ENCODE measurements at places on chromosomes 5 and 9.
A peak's percentile ranks its signal among the peaks of the same experiment; 100 is the strongest.

GRCh38 chr9:117665601-117666385 is 38.4 kb upstream of the TLR4 start:
- no peak for DNase-seq

DNA sequence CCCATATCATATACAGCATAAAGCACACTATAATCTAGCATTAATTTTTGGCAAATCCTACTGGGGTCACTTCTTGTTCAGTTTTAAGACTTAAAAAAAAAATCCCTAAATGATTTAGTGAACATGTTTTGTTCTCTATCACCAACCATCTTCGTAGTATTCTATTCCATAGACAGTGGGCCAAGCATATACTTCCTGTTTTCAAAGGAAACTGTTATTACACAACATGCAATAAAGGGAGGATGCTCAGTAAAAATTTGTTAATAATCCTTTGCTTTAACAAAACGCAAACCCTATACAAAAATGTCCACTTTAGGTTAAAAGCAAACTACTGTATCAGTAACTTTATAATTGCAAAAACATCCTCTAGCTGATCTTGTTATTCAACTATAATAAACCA is 13.0 kb downstream of the CCNH start:
- peak; percentile 68 for DNase-seq

DNA sequence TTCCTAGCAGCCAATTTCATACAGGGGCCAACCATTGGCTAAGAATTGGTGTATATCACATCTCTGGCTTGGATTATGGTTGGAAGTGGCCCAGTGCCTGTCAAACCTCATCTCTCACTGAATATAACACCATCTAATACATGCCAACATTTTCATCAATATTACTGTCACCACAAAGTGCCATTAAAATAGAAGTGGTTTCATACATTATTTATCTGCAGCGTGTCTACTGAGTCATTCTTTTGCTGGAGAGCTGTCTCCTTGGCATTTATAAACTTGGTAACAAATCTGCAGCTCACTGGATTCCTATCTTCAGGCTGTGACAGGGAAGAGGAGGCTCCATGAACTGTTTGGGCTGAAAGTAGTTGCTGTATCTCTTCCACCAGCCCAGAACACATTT is 70.9 kb downstream of the PTTG1 start:
- DNase-seq = no peak

DNA sequence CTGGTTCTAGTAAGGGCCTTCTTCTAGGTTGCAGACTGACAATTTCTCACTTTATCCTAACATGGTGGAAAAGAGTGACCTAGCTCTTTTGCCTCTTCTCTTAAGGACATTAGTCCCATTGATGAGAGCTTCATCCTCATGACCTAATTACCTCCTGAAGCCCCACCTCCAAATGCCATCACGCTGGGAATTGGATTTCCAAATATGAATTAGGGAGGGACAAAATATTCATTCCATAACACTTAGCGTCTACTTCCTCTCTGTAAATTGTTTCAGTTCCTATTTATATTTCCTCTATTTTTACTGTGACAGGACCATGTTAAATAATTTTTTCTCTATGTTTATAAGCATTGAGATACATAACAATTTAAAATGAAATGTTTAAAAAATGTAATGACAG is 408.8 kb downstream of the CDH10 start:
- peak; percentile 73 for DNase-seq

GRCh38 chr9:108443741-108444140 is 412.0 kb downstream of the ACTL7B start:
- peak; percentile 9 for DNase-seq

DNA sequence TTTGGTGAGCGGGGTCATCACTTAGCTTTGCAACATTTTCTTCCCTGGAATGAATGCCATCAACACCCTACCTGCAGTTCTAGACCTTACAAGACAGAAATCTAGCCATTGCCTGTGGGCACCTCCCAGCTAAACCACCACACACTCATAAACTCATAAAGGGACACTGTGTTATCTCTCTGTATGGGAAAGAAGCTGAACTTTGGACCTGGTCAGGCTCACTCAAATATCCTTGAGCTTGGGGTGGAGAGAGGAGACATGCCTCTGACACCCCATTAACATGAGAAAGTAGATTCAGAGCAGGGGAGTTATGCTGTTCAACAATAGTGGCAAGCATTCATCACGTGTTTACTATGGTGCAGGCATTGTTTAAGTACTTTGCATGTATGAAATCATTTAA is 205.6 kb downstream of the ZNF462 start:
- no peak for DNase-seq

DNA sequence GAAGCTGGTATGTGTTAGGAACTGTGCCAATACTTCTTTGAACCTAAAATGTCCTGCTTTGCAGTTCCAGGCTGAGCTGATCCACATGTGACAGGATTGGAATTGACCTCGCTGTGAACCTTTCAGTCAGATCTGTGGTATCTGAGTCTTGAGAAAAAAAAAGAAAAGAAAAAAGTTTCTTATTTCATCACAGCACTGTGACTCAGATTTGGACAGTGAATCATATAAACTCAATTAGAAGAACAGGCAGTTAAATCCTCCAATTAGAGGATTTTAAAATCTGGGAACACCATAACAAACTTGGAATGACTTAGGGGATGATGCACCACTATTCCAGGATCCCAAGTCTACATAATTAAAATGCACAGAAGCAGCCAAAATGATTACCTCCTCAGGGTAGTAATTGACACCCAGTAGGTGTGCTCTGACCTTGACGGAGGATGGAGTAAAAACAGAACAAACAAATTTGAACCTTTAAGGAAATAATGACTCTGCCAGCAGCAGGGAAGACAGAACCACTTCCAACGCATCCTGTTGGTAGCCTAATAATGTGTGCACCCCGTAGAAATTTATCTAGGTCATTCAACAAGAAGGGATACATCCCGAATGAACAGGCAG is 57.8 kb upstream of the RAI14 start:
- DNase-seq = peak; percentile 74

- peak; percentile 21 for DNase-seq
Measured at GRCh38 chr5:89707891-89708290, 701.7 kb downstream of the CETN3 start.

- DNase-seq = no peak
Measured at GRCh38 chr9:132669319-132669697, 475 bp downstream of the DDX31 start.

DNA sequence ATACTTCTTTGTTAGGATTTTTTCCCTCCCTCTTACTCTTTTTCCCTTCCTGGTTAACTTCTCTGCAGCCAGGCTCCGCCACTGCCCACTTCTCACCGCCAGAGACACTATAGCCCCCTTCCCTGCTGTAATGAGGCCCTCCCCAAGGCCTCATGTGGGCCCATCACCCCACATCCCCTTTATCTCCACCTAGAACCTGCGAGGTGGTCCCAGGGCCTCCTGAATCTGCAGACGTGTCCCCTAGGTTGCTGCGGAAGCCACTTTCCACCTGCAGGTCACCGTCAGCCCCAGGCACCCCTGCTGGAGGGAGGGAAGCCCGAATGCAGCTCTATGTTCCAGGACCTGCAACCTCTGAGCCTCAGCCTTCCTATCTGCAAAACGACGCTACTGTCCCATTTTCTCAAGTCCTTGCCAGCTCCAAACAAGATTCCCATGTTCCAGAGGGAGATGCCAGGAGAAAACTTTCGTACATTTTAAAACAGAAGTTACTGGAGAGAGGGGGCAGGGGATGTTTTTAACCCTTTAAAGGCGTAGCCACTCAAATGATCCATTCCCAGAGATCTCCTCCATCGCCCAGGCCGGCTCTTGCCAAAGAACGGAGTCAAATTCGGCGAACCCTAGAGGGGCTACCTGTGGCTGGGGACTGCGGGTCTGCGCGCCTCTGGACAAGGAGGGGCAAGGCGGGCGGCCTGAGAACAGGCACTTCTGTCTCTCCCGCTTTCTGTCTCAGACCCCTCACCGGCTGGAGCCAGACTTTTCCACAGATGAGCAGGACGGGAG is 929 bp downstream of the SH3PXD2B start:
- DNase-seq = no peak

- DNase-seq = no peak
Measured at GRCh38 chr5:113548396-113548795, 34.9 kb downstream of the YTHDC2 start.

DNA sequence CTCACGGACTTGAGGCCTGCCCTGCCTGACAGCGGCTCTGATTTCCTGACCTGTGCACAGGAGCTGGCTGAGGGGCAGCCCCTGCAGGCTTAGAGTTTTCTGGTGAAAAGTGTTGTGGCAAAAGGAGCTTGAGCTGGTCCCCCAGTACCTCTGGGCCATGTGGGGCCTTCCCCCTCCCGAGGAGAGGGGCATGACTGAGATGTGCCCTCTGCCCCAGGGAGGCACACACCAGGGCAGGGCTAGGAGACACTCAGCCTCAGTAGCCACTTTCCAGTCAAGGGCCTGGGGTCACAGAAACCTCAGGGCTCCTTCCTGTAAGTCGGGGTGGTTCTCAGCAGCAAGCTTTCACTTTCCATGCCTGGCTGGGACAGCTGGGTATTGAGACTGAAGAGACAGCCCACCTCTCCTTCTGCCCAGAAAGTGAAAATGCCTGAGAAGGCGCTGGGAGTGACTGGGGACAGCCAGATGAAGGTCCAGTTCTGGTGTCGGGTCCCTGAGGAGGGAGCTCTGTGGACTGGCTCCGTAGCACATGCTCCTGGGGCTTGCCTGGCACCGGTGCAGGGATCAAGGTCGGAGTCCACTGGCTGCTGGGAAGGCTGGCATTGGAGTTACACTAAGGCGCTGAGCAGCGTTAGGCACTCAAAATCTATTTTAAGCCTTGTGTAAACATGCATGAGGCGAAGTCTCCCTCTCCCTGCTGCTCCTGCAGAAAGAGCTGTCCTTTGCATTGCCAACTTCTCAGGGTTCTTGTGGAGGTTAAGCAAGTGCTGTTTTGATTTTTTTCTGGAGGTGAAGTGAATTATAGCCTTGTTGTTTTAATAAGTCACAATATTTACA is 394.9 kb downstream of the GADD45G start:
- peak; percentile 86 for DNase-seq

- no peak for DNase-seq
Measured at GRCh38 chr9:121945849-121946248, 147.3 kb downstream of the TTLL11 start.

DNA sequence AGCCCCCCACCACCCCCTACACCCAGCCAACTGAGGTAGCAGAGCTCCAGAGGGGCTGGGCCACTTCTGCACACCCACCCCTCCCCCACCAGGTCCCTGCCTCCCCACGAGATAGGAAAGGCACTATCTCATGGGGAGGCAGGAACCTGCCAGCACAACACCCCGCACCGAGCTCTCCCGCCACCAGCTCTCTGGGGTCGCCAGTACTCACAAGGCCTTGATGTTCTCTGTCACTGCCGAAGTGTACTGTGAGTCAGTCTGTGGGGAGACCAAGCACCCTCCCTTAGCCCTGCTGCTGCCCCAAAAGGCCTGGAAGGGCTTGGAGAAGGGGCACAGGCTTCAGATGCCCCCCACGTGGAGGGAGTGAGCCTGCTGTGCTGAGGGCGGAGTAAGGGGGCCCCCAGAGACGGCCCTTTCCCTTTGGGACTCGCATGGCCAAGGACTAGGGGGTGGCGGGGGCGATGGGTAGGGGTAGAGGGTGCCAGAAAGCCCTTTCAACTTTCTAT is 5.9 kb downstream of the MGAT4B start:
- no peak for DNase-seq

Measured in inflammatory macrophage treated with lipopolysaccharide for 4 hours (primary cell).